ENCODE measurements at places on chromosomes 13 and 19.

DNA sequence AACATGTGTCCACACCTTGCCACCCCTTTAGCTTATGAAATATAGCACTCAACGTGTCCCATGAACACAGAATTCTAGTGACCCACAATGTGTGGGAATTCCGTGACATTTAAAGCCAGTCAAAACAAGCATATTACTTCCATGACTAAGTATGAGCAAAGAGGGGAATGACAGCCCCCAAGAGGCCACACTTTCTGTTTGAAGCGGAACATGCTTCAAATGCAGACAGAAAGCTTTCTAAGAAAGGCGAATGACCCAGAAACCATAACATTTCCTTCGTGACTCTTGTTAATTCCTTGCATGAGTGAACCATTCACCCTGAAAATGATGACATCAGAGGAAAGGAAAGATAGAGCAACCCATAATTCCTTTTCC lies 122.0 kb upstream of the FNDC3A start:
- DNase-seq, result peak; percentile 28

- no peak for DNase-seq
These were observed 175.9 kb upstream of the TRPC4 start for GRCh38 chr13:38045278-38046048.

DNA sequence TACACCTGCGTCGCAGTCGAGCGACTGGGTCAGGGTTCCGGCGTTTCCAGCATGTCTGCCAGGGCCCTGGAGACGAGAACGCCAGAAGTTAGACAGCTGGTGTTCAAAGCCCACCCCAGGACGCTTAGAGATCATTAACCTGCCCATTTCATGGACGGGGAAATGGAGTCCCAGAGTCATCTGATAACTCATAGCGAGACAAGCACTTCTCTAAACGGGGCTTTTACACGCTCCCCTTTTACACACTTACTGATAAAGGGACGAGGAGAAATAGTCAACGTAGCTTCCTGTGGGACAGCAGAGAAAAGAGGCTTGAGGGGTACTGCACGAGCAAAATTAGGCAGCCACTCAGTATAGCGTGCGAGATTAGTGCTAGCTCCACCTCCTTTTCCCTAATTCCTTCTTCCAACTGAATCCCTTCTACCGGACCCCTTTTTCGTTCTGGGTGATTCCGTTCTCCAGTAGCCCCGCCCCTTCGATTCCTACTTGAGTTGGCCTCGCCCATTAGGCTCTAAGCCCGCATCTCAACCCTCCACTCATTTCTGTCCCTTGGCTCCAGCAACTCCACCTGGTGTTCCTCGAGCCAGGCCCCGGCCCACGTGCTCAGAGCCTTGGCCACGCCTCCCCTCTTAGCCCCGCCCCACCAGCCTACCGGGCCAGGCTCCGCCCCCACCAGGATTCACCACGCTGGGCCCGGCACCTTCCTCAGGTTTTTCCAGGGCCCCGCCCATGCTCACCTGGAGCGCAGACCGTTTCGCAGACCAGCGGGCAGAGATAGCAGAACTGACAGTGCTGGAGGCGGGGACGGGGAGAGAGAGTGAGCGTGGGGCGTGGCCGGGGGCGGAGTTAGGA lies 3.7 kb downstream of the HRC start:
- no peak for DNase-seq

DNA sequence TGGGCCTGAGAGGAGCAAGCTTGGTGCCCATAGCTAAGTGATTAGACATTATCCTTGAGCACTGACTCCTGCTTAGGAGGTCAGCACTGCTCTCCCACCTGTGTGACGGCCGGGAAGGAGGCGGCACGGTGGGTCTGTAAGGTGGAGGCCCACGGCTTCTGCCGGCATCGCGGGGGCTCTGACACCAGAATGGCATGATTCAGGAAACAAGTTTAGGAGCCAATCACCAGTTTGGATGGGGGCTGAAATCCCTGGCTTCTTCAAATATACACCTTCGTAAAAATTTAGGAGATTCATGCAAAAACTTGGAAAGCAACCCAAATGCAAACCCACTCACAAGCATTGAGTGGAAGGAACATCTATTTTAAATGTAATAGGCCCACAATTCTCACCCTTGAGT lies 307.3 kb upstream of the TSHZ3 start:
- no peak for DNase-seq

DNA sequence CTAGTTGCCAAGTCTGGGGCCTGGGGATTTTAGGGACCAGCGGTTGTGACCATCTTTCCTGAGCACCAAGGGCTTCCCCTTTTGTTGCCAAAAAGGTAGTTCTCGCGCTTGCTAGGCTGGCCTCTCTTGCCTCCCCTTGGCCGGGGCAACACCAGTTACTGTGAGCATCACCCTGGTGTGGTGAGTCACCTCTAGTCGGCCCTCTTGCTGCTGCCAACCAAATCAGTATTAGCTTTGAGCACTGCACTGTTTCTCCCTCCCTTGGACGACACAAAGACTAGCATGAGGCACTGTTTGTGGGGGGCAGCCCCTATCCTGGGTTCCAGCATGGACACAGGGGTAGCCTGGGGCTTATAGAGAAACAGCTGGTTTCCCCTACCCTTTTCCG lies 6.9 kb downstream of the SYDE1 start:
- DNase-seq, result no peak

DNA sequence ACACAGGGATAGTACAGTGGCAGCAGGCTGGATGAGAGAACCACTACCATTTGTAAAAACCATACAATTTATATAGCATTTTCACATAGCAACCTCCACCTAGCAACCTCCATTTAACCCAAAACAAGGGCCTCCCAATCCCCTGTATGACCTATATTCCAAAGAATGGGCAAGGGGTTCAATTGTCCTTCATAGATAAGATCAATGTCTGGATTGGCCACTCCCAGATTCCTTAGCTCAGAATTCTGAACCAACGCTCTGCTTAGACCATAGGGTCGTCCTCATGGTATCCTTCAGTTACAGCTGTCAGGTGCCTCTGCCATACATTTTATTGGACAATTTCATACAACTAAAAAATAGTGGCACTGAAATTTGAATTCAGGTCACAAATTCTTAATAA lies 166.2 kb downstream of the KCTD12 start:
- DNase-seq, result no peak

DNA sequence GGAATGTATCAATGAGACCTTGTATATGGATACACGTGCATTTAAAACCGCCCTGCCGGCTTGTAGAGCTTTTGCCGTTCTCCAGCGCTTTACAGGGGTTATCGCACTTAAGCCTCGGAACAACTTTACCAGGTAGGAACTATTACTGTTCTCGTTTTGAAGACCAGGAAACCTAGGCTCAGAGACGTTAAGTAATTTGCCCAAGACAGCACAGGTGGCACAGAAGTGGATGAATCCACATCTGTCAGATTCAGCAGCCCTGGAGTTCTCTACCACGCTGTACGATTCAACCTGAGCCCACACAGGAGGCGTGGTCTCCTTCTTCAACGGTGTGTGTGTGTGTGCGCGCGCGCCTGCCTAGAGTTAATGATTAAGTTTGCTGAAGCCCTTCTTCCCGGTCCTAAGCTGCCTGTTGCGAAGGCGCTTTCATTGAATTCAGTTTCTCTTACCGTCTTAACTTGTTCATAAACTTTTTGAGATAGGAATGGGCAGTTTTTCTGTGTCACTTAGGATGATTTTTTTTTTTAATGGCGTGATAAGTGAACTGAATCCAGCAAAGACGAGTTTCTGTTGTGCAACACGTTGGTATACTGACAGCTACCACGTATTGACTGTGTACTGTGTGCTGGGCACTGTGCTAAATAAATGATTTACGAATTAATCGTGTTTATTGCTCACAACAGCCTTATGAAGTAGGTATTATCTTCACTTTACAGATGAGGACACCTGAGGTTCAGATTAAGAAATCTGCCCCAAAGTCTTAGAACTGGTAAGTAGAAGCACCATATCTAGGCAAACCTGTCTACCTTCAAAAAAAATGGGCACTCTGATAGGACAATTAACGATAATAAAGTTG lies 67.4 kb downstream of the KCNRG start:
- peak; percentile 74 for DNase-seq

- no peak for DNase-seq
These were observed 274.5 kb upstream of the NBEA start for GRCh38 chr13:34667286-34668218.

- no peak for DNase-seq
These were observed 1145.1 kb downstream of the UQCRFS1 start for GRCh38 chr19:28067882-28068281.

DNA sequence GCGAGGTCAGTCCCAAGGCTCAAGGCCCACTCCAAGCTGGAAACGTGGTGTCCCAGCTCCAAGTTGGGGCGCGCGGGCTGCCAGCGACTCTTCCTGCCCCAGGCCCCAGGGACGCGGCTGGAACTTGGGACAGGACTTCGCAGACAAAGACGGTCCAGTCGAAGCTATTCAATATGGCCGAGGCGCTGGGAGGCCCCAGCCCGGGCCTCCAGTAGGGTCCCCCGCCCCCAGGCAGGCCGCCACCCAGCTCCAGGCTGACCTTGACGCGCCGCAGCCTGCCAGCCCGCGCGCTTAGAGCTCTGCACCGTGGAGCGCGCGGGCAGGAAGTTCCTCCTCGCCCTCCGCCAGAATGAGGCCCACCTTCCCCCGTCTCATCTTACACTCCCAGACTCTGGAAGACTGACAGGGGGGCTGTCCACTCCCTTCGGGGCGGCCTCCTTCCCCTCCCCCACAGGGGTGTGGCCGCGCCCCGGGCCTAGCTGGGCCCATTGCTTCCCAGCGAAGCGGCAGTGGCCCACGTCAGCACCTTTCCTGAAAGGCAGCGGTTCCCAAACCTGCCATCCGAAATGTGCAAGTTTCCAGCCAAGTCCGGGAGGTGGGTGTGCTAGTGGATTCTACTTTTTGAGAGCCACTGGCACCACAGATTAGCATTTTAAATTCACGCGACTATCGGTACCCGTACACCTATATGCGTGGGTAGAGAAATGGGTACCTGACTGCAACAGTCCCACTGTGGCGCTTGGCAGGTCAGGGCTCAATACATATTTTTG lies at the start of gene CCDC8:
CCDC8 (minus strand) TSS at position 303 of the 770 bp plus-strand sequence. CDS start 754 bp downstream, outside the sequence.
- DNase-seq, result no peak

GRCh38 chr13:39597838-39598237 lies 5.2 kb downstream of the LHFPL6 start:
- no peak for DNase-seq

DNA sequence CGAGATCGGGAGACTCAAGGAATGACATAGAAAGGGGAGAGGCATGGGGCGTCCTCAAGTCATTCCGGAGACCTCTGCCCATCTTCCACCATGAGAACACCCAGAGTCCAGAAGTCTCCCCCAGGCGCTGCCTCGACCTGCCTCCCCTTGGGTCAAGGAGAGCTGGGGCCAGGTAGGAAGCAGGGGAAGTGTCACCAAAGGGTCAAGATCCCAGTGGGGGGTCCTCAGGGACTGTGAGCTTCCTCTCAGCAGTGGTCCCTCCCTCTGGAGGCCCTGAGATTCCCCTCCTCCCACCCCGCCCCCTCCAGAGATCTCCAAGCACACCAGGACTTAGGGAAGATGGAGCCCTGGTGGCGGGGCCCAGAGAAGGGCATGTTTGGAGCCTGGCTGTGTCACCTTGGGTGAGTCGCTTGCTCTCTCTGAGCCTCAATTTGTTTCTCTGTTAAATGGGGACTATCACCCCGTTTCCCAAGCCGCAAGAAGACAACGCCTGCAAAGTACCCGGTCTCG lies 919 bp downstream of the DACT3 start:
- DNase-seq, result no peak

- no peak for DNase-seq
These were observed 9.3 kb upstream of the FRY start for GRCh38 chr13:32022311-32022710.

All from activated T-cell treated with anti-CD3 and anti-CD28 coated beads for 24 hours (primary cell).